ENCODE measurements at places on chromosomes 4 and X.

GRCh38 chrX:129540722-129541184 is 694 bp downstream of the OCRL start:
- DNase-seq = no peak

GRCh38 chr4:97500423-97500822 is 642.9 kb downstream of the STPG2 start:
- no peak for DNase-seq

DNA sequence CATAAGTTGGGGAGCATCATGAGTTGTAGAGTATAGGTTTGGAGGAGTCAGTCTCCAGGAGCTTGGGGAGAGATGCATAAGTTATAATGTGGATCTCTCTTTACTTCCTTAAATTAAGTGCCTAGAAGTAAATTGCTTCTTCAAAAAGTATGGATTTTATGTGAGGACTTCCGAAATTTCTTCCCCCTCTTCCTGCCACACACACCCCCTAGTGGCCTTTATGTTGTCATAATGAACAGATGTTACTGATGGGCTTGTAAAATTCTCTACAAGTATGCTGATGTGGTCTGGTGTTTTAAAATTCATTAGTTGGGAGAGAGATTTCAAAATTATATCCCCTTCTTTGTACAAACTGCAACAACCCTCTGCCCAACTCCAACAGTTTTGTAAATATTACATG is 2.3 kb upstream of the METTL14 start:
- peak; percentile 2 for DNase-seq

- DNase-seq = peak; percentile 98
Observed at GRCh38 chr4:122732329-122733026, at the start of gene BBS12. TSS of gene BBS12 (plus strand) at chr4:122732704. CDS start at chr4:122741893, 9,189 bp downstream.

DNA sequence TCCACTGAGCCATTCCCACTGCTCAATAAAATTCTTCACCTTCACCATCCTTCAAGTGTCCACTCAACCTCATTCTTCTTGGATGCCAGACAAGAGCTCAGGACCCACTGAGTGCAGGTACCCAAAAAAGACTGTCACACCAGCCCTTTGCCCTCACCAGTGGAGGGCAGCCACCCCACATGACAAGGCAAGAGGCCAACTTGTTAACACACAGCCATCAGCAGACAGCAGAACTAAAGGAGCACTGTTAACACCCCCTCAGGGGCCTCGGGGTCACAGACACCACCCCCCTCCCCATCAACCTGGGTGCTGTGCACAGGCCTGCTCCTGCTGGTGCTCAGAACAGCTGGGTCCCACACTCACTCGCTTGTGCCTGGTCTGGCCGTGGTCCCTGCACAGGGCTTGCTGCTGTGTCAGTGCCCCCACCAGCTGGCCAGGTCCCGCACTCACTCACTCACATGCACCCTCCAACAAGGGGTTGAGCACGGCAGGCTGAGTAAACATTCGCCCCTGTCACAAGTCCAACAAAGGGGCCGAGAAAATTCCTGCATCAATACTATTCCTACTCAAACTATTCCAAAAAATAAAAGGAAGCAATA is 54.1 kb downstream of the ATRX start:
- peak; percentile 0 for DNase-seq

GRCh38 chr4:176583278-176583677 is 209.4 kb downstream of the VEGFC start:
- DNase-seq = no peak

- no peak for DNase-seq
Observed at GRCh38 chr4:52997132-52997416, 135.0 kb downstream of the RASL11B start.

GRCh38 chrX:38652934-38653442 is 91.6 kb downstream of the TSPAN7 start:
- DNase-seq = no peak

- DNase-seq = no peak
Observed at GRCh38 chr4:109025471-109026076, 262.7 kb upstream of the ETNPPL start.

DNA sequence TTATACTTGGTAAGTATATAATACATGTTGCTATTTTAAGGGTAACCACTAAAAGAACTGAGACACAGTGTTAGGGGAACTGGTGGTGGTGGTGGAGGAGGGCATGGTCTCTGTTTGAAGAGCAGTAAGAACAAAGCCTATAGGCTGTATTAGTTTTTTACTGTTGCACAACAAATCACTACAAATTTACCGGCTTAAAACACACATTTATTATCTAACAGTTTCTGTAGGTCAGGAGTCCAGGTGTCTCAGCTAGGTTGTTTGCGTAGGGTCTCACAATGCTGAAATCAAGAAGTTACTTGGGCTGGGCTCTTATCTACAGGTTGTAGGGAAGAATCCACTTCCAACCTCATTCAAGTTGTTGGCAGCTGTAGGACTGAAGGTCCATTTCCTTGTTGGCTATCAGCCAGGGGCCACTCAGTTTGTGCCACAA is 52.6 kb downstream of the CASK start:
- no peak for DNase-seq

DNA sequence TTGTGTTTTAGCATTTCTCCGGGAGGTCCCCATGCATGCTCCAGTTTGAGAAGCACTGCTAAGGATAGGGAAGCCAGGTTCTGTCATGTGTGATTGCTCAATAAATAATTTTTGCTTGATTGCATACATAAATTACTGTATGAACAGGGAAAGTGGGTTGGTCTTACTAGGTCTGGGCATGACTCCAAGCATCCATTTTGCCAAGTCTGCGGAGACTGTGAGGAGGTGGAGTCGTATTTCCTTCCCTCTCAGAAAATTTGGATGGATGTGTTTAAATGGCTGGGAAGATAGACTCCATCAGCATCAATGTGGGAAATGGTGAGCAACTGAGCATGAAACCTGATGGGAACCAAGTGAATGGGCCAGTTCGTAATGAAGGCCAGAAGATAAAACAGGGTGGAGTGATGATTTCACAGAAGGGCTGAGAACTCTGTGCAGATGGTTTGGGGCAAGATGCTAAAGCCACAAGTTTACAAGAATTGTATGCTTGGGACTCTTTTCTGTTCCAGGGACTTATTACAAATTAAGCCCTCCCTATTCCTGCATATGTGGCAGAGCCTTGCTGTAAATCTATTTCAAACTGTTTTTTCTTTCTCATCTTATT is 84.1 kb downstream of the NHS start:
- DNase-seq = no peak

DNA sequence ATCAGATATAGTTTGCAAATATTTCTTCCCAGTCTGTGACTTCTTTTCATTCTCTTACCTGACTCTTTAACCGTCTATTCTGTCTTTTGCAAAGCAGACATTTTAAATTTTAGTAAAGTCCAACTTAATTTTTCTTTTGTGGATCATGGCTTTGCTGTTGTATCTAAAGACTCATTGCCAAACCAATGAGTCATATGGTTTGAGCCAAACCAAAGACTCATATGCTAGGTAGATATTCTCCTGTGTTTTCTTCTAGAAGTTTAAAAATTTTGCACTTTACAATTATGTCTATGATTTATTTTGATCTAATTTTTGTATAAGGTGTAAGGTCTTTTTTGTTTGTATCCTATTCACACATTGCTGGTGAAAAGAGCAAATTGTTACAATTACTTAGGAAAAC is 446.8 kb downstream of the ANKRD50 start:
- DNase-seq = no peak

DNA sequence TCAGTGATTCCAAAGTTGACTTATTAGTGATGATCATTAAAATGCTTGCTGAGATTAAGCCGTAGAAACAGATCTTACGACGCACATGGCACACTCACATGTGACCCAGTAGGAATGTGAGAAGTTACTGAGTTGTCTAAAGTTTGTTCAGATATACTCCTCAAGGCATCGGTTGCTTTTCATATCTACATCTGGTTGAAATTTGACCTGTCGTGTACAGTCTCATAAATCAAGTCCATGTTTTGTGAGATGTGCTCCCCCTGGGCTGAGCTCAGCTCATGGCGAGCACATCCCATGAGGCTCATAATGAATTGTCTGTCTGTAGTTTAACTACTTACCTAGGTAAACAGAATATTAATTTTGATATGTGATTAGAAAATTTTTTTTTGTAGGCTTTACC is 67.0 kb downstream of the TNIP2 start:
- DNase-seq = no peak

DNA sequence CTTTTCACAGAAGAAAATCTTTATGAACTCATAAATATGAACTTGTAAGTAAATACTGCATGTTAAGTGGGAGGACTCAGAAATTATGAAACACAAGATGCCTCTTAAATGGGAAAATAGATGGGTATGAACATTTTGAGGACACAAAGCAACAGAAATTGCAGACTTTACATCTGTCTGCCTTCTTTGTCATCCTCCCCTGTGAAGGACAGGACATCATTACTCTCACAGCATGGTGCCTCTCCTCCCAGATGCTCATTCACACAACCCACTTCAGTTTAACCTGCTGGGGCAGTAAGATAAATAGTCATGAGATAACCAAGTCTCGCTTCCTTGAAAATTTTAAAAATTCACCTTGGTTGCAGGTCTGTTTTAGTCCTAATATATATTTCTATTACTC is 144.5 kb downstream of the APBB2 start:
- no peak for DNase-seq

DNA sequence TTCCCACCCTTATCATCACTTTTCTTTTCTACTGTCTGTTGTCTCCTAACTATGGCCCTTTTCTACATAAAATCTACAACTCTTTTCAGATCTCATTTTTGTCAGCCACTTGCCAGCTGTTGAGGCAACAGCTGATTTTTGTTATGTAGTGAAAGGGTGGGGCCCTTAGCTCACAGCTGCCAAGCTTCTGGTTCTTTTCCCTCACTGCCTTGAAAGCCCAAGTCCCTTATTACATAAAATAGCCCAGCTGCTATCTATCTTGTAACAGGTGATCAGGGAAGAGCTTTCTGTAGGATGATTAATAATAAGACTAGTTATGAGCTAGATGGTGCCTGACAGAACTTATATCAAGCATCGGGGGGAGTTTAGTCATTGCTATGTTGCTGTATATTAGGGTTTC is 45.9 kb downstream of the ADGRL3 start:
- no peak for DNase-seq

GRCh38 chr4:139789096-139789654 is 123.6 kb downstream of the MGST2 start:
- no peak for DNase-seq

DNA sequence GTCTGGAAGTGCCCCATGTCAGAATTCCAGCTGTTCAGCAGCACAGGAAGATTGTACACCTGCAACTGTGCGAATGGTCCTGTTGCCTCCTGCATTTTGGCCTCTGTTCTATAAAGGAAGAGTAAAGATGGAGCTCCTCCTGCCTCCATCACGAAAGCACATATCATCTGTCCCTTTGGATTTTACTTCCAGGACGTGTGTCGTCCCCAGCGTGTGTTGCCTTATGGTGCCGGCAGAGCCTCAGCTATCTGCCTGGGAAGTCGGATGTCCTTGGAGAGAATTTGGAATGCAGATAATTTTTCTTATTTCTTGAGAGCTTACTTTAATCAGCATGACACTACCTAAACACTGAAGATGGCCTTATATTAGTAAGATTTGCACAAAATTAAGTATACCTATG is 97.7 kb downstream of the GATB start:
- DNase-seq = no peak

GRCh38 chrX:110286106-110286505 is 31.8 kb downstream of the AMMECR1 start:
- DNase-seq = no peak

- DNase-seq = no peak
Observed at GRCh38 chr4:107760281-107760947, 40.4 kb upstream of the PAPSS1 start.

GRCh38 chr4:170157670-170158069 is 67.9 kb upstream of the AADAT start:
- no peak for DNase-seq

GRCh38 chr4:90226734-90227133 is 99.5 kb downstream of the CCSER1 start:
- no peak for DNase-seq

GRCh38 chr4:108219998-108220397 is 51.3 kb upstream of the LEF1 start:
- no peak for DNase-seq

- DNase-seq = no peak
Observed at GRCh38 chrX:18956303-18957032, 27.4 kb downstream of the PHKA2 start.

DNA sequence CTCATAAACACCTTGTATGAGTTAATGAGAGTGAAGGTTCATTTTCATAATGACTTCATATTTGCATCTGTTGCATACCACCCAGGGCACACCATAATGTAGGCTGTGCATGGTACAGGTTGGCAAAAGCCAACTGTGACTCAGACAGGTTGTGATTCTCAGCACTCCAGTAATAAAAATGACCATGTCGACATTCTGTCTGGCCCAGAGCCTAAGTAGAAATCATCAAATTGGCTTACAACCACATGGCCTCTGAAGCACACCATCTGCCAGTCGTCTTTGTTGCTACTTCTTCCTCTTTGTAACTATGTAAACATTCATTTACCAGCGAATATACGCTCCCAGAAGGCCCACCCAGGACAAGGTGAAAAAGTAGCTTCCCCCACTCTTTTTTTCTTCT is 459.5 kb downstream of the GASK1B start:
- DNase-seq = no peak

DNA sequence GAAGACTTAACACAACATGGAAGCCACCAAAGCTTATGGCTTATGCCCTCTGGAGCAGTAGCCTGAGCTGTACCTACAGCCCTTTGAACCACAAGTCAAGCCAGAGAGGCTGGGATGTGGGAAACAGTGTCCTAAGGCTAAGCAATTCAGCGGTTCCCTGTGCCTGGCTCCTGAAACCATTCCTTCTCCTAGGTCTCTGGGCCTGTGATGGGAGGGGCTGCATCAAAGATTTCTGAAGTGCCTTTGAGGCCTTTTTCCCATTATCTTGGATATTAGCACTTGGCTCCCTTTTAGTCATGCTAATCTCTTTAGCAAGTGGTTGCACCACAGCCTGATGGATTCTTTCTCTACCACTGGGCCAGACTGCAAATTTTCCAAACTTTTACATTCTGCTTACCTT is 140.5 kb upstream of the NUDT10 start:
- no peak for DNase-seq
